Activated CD4-positive, alpha-beta T cell treated with anti-CD3 and anti-CD28 coated beads, Interleukin-2, amount 10 ng/mL, durations not matched to agents 7 days and 5 days (primary cell): ENCODE measurements at places on chromosomes 16 and 17. TPM values are rescaled to one million over a fixed set of nuclear protein-coding genes. Genes with fewer than 3 reads are reported as not detected.

Gene PEMT
- total RNA-seq: 17.3 TPM

GRCh38 chr16:76035689-76036088 lies 241.5 kb upstream of the CNTNAP4 start:
- H3K27me3 ChIP-seq: no peaks in the 10 kb centered on the region
- no peak overlapping the region for H3K27ac ChIP-seq
- H3K4me3 ChIP-seq: no peak overlapping the region
- DNase-seq: no peak

DNA sequence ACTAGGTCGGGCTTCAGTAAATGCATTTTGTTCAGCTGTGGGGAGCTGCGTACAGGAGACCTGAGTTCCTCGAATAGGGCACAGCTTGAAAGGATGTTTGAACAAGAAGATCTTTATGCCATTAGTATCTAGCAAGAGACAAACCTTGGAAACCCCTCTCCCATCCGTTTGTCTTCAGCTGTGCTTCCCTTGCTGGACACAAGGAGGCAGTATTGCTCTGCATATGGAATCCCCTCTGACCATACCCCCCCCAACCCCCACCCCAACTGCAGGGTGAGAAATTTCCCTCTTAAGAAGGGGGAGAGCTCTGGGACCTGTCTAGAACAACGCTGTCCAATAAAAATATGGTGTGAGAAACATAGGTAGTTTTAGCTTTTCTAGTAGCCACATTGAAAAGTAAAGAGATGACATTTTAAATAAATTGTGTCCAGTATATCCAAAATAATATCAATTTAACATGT lies 1.6 kb downstream of the MRM1 start:
- DNase-seq: peak; percentile 74
- peaks cover 7% of the 10 kb centered on the region for H3K36me3 ChIP-seq
- H3K4me3 ChIP-seq: peak overlapping the region; percentile 79
- H3K4me1 ChIP-seq: peaks cover 46% of the 10 kb centered on the region
- peak overlapping the region; percentile 83 for H3K27ac ChIP-seq
- H3K27me3 ChIP-seq: no peaks in the 10 kb centered on the region

Gene CLEC18C
- 0.40 TPM for total RNA-seq

GRCh38 chr16:85227084-85227945 lies 115.0 kb upstream of the CIBAR2 start:
- DNase-seq: no peak
- H3K36me3 ChIP-seq: no peaks in the 10 kb centered on the region
- H3K27me3 ChIP-seq: no peaks in the 10 kb centered on the region

DNA sequence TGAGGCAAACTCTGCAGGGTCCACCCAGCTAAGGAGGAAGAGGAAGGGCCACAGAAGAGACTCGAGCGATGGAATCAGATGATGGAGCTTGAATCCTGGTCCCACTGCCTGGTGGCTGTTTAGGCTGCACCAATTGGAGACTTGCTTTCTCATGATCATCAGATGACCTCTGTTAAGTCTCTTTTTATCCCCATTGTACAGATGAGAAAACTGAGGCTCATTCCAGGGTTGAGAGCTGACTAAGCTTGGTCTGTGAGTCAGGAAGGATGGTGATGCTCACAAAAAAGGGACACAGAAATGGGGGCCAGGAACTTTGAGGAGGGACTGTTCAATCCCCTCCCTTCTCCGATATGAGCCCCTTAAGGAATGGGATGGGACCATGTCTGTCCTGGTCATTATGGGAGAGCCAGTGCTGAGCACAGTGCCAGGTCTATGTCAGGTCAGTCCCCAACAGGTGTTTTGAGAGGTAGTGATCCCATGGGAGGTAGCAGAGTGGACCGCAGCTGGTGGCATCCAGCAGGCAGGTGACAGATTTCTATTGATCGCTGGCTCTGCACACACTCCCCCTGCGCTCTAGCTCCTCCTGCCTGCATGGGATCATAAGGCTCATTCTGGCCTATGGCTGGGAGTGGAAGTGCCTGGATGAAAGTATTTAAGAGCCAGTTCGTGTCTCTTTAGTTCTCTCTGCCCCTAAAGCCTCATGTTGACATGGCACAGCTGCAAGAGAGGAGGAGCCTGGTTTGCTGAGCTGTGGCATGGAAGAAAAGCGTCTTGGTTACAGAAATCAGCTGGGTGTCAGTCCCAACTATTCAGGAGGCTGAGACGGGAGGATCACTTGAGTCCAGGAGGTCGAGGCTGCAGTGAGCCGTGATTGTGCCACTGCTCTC lies 27.2 kb downstream of the SNX20 start:
- H3K4me3 ChIP-seq: no peak overlapping the region
- no peak overlapping the region for H3K27ac ChIP-seq
- H3K27me3 ChIP-seq: no peaks in the 10 kb centered on the region
- no peak for DNase-seq
- no peaks in the 10 kb centered on the region for H3K4me1 ChIP-seq

DNA sequence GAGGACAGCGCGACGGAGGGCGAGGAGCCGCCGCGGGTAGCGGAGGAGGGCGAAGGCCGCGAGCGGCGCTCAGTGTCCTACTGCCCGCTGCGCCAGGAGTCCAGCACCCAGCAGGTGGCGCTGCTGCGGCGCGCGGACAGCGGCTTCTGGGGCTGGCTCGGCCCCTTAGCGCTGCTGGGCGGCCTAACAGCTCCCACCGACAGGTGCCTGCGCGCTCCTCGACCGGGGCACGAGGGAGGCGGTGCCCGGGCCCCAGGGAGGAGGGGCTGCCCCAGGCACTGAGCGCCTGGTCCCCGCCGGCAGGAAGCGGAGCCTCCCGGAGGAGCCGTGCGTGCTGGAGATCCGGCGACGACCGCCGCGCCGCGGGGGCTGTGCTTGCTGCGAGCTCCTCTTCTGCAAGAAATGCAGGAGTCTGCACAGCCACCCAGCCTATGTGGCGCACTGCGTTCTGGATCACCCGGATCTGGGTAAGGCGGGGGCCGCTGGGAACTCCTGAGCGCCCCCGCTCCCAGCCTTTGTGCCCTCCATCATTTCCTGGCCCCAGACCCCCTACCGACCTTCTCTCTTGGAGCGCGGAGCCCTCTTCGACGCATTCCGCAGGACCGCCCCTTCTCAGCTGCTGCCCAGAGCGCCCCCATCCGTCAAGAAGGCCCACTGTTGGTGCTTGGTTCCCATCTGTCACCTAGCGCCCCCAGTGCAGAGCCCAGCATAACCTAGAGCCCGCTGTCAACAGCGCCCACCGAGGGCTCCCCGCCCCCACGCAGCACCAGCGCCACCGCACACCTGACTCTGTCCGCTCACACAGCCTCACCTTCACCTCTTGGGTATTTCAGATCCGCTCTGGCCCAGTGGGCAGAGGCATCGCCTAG lies 3.7 kb downstream of the C17orf50 start:
- peak overlapping the region; percentile 78 for H3K4me3 ChIP-seq
- peak overlapping the region; percentile 74 for H3K27ac ChIP-seq
- H3K4me1 ChIP-seq: peaks cover 11% of the 10 kb centered on the region
- peak; percentile 82 for DNase-seq
- H3K27me3 ChIP-seq: no peaks in the 10 kb centered on the region
- H3K36me3 ChIP-seq: no peaks in the 10 kb centered on the region

Gene MYH8
- total RNA-seq: not detected

DNA sequence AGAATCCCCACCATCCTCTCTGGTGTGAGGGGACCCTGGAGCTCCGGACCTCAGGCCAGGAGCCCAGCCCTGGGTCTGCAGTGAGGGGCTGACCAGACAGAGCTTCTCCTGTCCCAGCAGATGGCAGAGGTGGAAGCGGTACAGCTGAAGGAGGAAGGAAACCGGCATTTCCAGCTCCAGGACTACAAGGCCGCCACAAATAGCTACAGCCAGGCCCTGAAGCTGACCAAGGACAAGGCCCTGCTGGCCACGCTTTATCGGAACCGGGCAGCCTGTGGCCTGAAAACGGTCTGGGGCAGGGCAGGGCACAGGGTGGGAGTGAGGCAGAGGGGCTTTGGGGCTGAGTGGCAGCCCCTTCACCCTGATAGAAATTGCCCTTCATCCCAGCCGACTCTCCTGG lies 527 bp downstream of the UNC45B start:
- peaks cover 2% of the 10 kb centered on the region for H3K27me3 ChIP-seq
- no peak overlapping the region for H3K4me3 ChIP-seq
- H3K4me1 ChIP-seq: peaks cover 6% of the 10 kb centered on the region
- H3K27ac ChIP-seq: no peak overlapping the region
- no peaks in the 10 kb centered on the region for H3K36me3 ChIP-seq
- no peak for DNase-seq

Gene ATP2A3
- total RNA-seq: 294 TPM

Gene PRR29
- total RNA-seq: 3.8 TPM

GRCh38 chr16:17654571-17654970 lies 183.8 kb upstream of the XYLT1 start:
- H3K36me3 ChIP-seq: no peaks in the 10 kb centered on the region
- no peak for DNase-seq
- peaks cover 9% of the 10 kb centered on the region for H3K27me3 ChIP-seq
- H3K27ac ChIP-seq: no peak overlapping the region
- H3K4me1 ChIP-seq: no peaks in the 10 kb centered on the region

- H3K4me1 ChIP-seq: peaks cover 13% of the 10 kb centered on the region
- peaks cover 20% of the 10 kb centered on the region for H3K27me3 ChIP-seq
- no peak overlapping the region for H3K27ac ChIP-seq
- peak; percentile 14 for DNase-seq
- peaks cover 18% of the 10 kb centered on the region for H3K36me3 ChIP-seq
Observed at GRCh38 chr17:17494870-17495535, 1.2 kb downstream of the RASD1 start.

Gene CIBAR2
- not detected for total RNA-seq

Gene CHTF8
- total RNA-seq: 132 TPM

Gene SAP30BP
- 97.5 TPM for total RNA-seq

DNA sequence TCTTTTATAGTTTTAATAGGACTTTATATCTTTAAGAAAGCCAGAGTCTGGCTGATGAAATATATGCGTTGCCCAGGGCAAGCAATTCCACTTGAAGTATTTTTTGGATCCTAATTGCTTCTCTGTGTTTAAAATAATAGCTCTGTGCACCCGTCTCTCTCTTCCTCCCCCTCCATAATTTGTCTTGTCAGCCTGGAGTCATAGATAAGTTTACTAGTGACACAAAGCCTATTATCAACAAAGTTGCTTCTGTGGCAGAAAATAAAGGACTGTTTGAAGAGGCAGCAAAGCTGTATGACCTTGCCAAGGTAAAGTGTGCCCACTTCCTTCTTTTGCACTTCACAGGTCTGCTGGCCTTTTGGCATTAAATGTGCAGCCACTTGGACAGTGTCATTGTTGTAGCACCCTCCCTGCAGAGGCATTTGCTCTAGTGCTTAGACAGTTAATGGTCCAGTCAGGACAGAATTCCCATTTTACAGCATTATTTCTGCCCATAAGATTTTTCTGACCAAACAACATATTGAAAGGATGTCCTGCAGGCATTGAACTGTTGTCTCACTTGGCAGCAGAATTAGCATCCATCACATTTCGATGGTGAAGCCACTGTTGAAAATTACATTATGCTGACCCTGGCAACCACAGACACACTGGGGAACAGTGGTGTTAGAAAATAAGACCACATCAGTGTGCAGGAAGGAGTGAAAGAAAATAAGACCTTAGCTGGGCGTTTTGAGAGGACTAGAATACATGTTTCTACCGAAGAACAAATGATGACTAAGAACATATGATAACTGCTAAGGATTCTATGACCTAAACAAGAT lies 28.4 kb upstream of the SLC12A3 start:
- H3K4me1 ChIP-seq: peaks cover 12% of the 10 kb centered on the region
- no peak for DNase-seq
- peaks cover 37% of the 10 kb centered on the region for H3K36me3 ChIP-seq
- H3K4me3 ChIP-seq: no peak overlapping the region

GRCh38 chr16:20347666-20348364 lies 4.7 kb downstream of the UMOD start:
- no peaks in the 10 kb centered on the region for H3K4me1 ChIP-seq
- H3K36me3 ChIP-seq: no peaks in the 10 kb centered on the region
- no peak for DNase-seq

DNA sequence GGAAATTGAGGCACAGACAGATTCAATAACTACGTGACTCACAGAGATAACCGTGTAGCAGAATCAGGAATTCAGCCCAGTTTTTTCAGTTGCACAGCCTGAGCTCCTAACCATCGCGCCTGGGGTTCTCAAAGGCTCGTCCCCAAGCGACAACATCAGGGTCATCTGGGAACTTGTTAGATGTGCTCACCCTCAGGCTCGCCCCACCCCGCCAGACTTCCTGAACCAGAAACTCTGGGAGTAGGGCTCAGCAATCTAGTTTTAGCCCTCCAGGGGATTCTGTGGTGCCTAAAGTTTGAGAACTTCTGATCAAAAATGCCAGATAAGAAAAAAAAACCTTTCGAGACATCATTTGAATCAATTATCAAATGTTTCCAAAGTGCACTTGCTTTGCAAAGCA lies 559.8 kb downstream of the WWOX start:
- no peak overlapping the region for H3K27ac ChIP-seq
- DNase-seq: no peak
- H3K27me3 ChIP-seq: peaks cover 2% of the 10 kb centered on the region
- no peaks in the 10 kb centered on the region for H3K4me1 ChIP-seq

GRCh38 chr16:29698484-29699323 lies 19.7 kb downstream of the QPRT start:
- H3K4me1 ChIP-seq: peaks cover 37% of the 10 kb centered on the region
- peaks cover 4% of the 10 kb centered on the region for H3K36me3 ChIP-seq
- H3K4me3 ChIP-seq: no peak overlapping the region
- H3K27me3 ChIP-seq: peaks cover 3% of the 10 kb centered on the region
- no peak for DNase-seq

- H3K36me3 ChIP-seq: peaks cover 1% of the 10 kb centered on the region
- H3K4me1 ChIP-seq: peaks cover 52% of the 10 kb centered on the region
Observed at GRCh38 chr17:60388742-60389141, 3.2 kb downstream of the USP32 start.

GRCh38 chr16:85560932-85561247 lies 52.2 kb upstream of the GSE1 start:
- no peak overlapping the region for H3K4me3 ChIP-seq
- DNase-seq: no peak
- peaks cover 36% of the 10 kb centered on the region for H3K4me1 ChIP-seq

Gene CMTM4
- 0.84 TPM for total RNA-seq

Gene GAST
- total RNA-seq: not detected

DNA sequence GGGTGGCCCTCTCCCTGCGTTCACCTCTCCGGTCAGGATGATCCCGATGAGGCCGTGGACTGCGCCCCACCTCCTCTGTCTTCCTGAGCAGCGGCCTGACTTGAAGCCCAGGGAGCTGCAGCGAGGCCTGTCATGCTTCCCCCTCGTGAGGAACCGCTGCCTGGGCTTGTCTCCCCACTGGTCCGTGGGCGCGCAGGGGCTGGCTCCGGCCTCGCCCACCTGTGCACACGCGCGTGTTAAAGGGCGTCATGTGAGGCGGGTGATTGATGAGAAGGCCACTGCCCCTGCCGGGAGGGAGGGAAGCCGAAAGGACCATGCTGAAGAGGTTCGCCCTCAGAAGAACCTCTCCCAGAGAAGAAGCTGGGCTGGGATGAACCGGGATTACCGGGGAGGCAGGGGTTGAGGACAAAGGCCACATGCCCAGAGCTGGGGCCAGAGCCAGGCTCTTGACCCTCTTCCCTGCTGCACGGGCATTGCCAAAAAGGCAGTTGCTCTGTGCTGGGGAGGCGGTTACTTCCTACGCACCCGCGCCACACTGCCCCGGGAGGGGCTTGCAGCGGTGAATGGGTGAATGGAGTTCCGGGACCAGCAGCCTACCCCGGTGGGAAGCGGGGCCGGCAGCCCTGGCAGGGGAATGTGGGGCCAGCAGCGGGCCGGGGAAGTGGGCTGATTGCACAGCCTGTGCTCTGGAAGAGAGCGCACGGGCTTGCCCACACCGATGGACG lies 85.9 kb upstream of the GSE1 start:
- no peaks in the 10 kb centered on the region for H3K27me3 ChIP-seq
- H3K36me3 ChIP-seq: no peaks in the 10 kb centered on the region
- no peak for DNase-seq
- no peak overlapping the region for H3K4me3 ChIP-seq
- no peak overlapping the region for H3K27ac ChIP-seq
- no peaks in the 10 kb centered on the region for H3K4me1 ChIP-seq

Gene PERCC1
- not detected for total RNA-seq

Gene SDR42E1
- 11.5 TPM for total RNA-seq

Gene ATAD5
- total RNA-seq: 33.2 TPM

Gene CCL8
- not detected for total RNA-seq
